ENCODE measurements at places on chromosomes 7 and 10.
A peak's percentile ranks its signal among the peaks of the same experiment; 100 is the strongest.

- DNase-seq: no peak
Measured at GRCh38 chr10:46556515-46557318, at the start of gene GPRIN2. Gene GPRIN2 (minus strand): TSS chr10:46556658. CDS start chr10:46550736, 5,922 bp downstream.

- DNase-seq: no peak
Measured at GRCh38 chr10:119165171-119166117, at the start of gene SFXN4. Gene SFXN4 (minus strand): TSS chr10:119165714. CDS start chr10:119165647, 67 bp downstream.

GRCh38 chr10:130817046-130817624 is 494.4 kb downstream of the TCERG1L start:
- no peak for DNase-seq

- DNase-seq: no peak
Measured at GRCh38 chr7:129535896-129536295, 33.6 kb downstream of the SMKR1 start.

DNA sequence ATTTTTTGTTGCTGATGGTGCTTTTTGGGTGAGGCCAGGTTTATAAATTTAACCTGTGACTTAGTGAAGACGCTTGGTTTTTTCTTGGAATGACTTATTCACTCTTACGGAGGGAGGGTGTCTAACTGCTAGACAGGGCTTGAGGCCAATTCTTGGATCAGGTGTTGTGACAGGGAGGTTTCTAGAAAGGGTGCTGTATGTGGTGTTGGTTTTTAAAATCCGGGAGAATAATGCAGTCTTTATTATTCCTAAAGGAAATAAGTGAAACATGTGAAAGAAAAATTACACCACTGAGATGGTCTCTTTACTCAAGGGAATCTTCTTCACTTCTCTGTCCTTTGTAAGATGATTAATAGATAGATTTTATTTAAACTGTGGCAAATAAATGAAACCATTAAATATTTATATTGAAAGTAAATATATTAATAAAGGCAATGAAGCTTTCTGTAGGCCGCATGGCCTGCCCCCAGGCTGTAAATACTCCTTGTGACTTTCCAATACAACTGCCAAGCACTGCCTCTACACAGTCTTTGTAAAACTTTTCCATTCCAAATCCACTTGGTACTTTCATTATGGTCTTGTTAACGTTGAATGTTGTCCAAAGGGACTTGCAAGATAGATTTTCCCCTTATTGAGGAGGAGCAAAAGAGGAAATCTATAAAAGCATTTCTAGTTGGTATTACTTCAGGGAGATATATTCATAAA is 323.1 kb downstream of the SUGCT start:
- DNase-seq: no peak

- DNase-seq: no peak
Measured at GRCh38 chr7:22202141-22202540, 154.8 kb downstream of the RAPGEF5 start.

DNA sequence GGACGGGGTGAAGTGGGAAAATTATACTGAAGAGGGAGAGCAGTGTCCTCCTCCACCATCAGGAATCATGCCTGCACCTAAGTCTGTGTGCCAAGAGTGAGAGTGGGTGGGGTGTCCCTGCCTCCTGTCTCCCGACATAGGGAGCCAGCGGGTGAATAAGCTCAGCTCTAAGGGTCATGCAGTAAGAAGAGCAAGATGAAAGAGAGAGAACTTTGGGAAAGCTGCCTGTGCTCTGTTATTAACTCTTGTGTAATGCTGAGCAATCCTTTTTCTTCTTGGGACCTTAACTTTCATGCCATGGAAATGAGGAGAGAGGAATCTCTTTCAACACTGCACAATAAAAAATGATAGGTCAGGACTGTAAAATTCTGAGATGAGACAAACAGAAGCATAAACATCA is 7.9 kb upstream of the TCAF1 start:
- no peak for DNase-seq

- no peak for DNase-seq
Measured at GRCh38 chr10:125231813-125232475, 71.6 kb upstream of the CTBP2 start.

DNA sequence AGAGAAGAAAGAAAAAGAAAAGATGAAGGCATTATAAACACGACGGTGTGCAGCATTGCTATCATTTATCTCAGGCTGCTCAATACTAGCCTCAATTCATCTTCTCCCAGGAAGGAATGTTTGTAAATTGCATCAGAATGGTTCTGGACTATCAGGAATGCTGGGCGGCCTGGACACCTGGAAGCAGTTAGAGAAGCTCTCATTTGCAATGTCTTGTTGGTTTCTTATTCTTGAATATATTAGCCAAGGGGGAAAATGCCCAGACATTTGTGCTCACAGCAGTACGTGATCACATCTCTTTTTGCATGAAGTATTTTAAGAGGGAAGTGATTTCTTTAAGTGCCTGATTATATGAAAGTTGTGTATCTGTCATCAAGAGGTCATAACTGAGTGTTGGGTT is 85.6 kb upstream of the IMMP2L start:
- no peak for DNase-seq

DNA sequence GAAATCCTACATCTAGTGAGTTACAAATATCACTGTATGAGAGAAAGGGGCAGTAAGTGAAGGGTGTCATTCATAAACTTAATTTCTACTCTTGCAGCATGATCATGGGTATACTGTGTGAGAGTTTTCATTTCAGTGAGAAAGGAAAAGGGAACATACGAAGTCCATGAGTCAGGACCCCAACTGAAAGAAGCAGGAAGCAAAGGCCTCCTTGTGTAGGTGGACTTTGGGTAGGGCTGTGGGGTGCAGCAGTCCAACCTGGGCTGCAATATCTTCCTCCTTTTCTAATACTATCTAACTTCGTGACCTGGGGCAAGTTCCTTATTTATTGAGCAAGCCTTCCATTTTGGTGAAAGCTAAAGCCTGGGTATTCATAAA is 248.2 kb upstream of the TCF7L2 start:
- DNase-seq: no peak

GRCh38 chr10:102237711-102238252 is 3.5 kb downstream of the PITX3 start:
- no peak for DNase-seq

DNA sequence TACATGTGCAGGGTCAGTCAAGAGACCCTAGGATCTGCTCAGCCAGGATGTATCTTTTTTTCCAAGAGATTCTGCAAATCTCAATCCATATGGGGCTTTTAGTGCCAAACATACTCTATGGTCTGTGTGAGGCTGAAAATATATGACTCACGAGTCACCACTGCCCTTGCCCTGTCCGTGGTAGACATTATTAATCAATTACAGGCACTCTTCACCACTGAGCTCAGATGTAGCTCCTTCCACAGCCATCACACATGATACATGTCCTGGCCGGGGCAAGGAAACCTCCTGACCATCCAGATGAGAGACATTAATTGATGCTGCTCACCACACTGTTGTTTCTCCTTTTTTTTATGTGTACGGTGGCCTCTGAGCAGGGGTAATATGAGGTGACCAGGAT is 90.2 kb upstream of the RET start:
- DNase-seq: no peak

DNA sequence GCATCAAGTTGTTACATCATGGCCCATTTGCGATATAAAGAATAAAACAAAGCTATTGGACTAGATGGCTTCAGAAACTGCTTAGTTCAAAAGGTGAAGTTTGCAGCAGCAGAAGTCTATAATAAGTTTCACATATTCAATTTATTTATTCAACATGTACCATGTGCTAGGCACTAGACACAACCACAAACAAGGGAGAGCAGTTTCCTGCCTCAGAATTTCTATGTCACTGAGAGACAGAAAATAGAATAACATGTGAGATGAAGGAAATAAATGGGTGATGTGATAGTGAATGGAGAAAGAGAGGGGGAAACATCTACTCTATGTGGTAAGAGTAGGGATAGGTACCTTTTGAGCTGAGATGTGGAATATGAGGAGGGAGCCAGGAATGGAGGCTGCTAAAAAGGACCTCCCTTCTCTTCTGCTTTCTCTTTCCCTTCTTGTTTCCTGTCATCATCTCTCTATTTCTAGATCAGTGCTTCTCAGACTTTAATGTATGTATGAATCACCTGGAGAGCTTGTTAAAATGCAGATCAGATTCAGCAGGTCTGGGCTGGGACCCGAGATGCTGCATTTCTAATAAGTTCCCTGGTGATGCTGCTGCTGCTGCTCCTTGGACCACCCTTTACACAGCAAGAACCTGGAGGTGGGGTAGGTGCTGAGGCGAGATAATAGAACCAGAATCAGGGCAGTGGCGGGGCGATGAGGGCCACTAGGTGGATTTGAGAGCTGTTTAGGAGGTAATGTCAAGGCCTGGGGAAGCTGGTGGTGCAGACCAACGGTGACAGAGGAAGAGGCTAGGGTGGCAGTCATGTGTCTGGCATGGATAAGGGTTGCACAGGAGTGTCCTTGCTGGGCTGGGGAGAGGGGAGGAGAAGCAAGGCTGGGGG is 13.7 kb upstream of the INMT start:
- no peak for DNase-seq

DNA sequence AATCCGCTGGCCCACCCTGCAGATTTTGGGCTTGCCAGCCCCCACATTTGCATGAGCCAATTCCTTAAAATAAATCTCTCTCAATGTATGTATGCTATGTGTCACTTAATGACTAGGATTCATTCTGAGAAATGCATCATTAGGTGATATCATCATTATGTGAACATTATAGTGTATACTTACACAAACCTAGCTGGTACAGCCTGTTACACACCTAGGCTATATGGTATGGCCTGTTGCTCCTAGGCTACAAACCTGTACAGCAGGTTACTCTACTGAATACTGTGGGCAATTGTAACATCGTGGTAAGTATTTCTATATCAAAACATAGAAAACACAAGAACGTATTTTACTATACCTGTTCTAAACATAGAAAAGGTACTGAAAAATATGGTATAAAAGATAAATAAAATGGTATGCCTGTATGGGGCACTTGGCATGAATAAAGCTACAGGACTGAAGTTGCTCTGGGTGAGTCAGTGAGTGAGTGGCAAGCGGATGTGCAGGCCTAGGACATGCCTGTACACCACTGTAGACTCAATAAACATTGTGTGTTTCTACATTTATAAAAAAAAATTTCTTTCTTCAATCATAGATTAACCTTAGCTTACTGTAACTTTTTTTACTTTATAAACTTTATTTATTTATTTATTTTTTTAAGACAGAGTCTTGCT is 135.9 kb downstream of the ABCA13 start:
- DNase-seq: no peak

DNA sequence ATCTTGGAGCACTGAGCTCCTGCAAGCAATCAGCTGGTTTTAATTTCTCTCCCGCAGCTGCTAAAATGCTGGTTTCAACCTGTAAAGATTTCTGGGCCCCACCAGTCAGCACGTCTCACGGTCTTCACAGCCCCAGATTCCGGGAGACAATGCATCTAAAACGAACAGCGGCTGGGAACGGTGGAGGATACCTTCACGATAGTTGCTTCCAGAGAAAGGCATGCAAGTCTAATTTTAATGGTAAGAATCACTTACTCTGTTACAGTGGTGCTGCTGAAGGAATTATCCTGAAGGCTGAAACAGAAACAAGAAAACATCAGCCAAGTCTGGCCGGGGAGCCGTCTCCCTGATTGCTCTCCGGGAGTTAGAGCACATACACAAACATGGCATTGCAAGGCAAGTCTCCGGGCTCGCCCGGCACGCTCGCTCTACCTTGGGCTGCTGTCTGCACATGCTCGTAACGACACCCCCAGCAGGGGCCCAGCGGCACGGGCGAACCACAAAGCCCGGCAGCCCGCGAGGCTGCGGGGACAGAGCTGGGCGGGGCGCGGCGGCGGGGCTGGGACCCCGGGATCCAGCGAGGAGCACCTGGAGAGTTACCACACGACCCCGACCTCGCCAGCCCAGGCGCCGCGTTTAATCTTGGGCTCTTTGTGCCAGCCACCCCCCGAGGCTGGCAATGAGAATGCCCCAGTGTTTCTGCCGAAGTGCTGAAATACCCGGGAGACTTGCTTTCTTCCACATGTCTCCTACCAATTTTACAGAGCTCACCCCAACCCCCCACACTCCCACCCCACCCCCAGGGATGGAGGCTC is at the start of gene FAM13C:
Gene FAM13C, minus strand, starts transcription at position 406 of the 815 bp plus-strand sequence. Its CDS starts 89 bp downstream, at position 317.
- no peak for DNase-seq

GRCh38 chr10:64873088-64873487 is 1351.9 kb downstream of the REEP3 start:
- no peak for DNase-seq

- no peak for DNase-seq
Measured at GRCh38 chr10:17019696-17020095, 109.9 kb downstream of the CUBN start.

DNA sequence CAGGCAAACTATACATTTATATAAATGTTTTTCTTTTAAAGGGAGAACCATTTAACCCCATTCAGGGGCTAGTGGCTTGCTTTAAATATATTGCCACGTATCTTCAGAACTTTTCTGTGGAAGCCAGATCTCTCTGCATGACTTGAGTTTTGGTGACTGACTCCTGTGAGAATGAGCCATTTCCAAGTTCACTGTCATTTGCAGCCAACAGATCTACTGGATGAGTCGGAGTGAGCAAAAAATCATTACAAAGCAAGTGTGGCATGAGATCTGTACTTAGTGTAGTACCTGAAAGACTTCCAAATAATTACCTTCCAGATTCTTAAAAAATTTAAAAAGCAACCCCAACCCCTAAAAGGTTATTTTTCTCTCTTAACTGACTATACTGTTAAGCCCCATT is 45.6 kb downstream of the PDSS1 start:
- no peak for DNase-seq

GRCh38 chr10:30510184-30510931 is 76.4 kb downstream of the MAP3K8 start:
- DNase-seq: peak; percentile 24

GRCh38 chr10:97123765-97124164 is 62.0 kb downstream of the SLIT1 start:
- no peak for DNase-seq

GRCh38 chr10:60323162-60323561 is 66.5 kb downstream of the ANK3 start:
- no peak for DNase-seq

DNA sequence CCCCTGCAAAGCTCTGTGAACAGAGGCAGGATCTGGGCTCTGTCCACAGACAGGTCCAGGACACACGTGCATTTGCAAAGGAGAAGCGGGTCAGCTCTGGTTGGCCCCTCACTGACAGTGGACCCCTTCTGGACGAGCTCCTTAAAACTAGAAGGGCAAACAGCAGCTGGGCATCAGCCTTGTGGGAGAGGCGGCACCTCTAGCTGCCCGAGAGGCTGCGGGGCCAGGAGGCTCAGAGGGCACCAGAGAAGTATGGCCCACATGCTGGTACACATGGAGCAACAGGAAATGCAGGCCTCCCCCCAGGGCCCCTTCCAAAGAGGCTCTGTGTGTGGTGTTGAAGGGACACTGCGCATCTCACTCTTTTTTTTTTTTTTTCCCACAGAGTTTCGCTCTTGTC is 233.0 kb upstream of the TCERG1L start:
- DNase-seq: no peak

DNA sequence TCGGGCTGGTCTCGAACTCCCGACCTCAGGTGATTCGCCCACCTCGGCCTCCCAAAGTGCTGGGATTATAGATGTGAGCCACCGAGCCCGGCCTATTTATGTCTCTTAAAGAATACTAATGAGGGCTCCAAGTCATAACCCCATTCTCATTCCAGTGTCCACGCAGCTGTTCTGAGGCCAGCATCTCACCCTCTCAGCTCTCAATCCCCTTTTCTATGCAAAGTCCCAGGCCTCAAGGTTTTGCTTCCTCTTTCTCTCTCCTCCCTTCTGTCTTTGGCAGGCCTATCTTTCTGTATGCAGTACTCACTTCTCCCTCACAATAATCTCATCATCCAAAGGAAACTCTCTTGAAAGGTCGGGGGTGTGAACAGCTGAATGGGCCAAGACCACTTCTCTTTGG is 28.0 kb upstream of the VSIR start:
- no peak for DNase-seq
